ENCODE measurements at places on chromosomes 4 and X.

DNA sequence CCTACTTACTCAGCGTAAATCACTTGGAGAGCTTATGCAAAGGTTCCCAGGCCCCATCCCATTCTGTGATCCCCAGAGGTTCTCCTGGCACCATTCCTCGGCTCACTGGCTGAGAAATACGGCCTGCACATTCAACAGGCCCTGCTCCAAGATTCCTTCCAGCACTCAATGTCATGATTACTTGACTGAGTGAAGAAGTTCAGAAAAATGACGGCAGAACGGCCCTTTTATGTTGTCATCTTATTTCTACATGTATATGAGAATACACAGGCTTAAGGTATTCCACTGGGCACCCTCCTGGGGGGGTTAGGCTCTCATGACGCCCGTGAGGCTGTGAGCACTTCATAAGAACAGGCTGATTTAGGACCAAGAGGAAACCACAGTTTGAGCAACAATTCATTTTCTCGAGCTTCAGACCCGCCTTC lies 190.6 kb downstream of the NSUN7 start:
- DNase-seq: no peak

GRCh38 chrX:153908219-153908860 lies 3.9 kb downstream of the AVPR2 start:
- DNase-seq: no peak

DNA sequence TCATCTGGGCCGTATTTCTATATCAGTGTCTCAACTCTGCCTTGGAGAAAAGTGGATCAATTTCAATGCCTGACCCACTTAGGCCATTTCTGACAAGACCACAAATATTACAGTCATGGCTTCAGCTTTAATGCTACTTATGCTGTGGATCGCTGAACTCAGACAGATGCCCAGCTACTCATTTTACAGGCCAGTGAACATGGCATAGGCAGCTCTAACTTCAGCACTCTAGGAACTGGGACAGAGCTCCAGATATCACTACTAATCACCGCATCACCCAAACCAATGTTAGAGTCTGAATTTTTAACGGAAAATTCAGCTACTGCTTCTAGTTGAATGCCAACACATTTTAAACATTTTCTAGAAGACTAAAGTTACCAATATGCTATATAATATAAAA lies 809.6 kb upstream of the FRG1 start:
- DNase-seq: no peak

GRCh38 chrX:15567886-15568616 lies 32.7 kb downstream of the ACE2 start:
- no peak for DNase-seq

All from amniotic stem cell (primary cell).